ENCODE measurements at places on chromosomes 7 and 10. TPM values are rescaled to one million over a fixed set of nuclear protein-coding genes. Genes with fewer than 3 reads are reported as not detected.

DNA sequence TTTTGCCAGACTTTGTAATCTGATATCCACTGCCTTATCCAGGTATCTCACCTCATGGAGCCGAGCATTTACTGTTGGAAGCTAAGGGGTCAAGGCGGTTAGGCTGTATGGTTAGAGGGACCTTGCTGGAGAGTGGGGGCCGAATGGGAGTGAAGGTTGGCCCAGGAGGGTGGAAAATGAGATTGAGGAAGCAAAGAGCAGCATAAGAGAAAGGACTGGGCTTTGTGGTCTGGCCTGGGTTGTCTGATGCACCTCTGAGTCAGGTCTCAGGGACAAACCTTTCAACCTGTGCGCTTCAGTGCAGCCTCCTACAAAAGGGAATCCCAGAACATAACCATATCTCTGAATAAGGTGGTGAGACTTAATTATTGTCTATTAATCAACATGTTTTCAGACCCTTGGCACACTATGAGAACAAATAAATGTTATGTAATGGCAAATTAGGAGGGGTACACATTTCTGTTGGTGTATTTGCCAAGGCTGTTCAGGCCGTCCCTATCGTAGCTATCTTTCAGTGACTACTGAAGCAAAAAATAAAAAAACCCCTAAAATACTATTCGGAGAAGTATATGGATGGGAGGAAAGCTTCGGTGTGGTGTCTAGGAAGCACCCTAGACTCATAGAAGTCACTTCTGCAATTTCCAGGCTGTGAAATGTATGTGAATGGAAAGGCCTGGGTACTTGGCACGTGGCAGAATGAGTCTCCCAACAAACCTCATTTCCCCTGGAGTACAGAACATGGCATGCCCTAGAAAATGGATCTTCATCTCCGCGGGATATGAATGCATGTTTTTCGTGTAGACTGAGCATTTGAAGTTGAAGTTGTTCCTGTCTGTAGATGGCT is 4.3 kb downstream of the CAMK1D start:
- H3K4me3 ChIP-seq = no peak overlapping the region
- no peaks in the 10 kb centered on the region for H3K27me3 ChIP-seq
- no peak for DNase-seq
- no peaks in the 10 kb centered on the region for H3K36me3 ChIP-seq

GRCh38 chr7:143924851-143925250 is 10.2 kb upstream of the OR2F2 start:
- DNase-seq = no peak
- H3K27ac ChIP-seq = no peak overlapping the region
- no peaks in the 10 kb centered on the region for H3K36me3 ChIP-seq

- no peak overlapping the region for H3K27ac ChIP-seq
- H3K4me3 ChIP-seq = no peak overlapping the region
- H3K36me3 ChIP-seq = no peaks in the 10 kb centered on the region
- DNase-seq = no peak
- no peaks in the 10 kb centered on the region for H3K27me3 ChIP-seq
- H3K4me1 ChIP-seq = no peaks in the 10 kb centered on the region
Observed at GRCh38 chr10:38605153-38605661, 511.1 kb downstream of the ZNF37A start.

DNA sequence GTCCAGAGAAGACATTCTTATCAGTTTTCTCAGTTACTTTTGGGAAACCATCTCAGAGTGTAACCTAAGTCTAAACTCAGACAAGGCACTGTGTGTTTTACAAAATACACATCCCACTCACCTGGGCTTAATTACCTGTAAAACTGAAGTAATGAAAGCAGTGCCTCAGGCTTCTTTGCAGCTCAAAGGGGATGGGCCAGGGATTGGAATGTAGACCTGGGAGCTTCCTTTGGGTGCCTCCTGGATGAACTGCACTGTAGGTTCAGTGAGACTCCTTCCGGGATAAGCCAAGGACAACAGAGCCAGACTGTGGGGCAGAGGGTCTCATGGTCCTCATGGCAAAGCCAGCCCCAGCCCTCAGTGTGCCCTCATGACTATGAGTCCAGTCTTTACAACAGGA is 672.4 kb upstream of the GALNT17 start:
- no peak overlapping the region for H3K4me3 ChIP-seq
- no peak for DNase-seq
- peaks cover 32% of the 10 kb centered on the region for H3K27me3 ChIP-seq
- H3K27ac ChIP-seq = no peak overlapping the region
- no peaks in the 10 kb centered on the region for H3K4me1 ChIP-seq

DNA sequence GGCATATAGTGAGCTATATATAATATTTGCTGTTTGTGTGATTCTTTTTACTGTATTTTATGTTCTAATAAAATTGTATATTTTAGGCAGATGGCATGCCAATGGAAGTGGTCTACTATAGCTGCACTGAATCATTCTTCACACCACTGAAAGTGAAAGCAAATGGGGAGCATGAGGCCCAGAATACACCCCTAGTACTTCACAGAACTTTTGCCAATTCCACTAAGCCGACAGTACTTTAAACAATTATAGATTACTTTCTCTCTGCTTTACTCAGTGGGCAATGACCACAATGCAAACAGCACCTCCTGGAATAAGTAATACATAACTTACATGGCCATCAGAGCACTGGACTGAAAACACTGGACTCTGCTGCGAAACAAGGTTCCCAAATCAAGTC is 70.2 kb downstream of the ANKRD26 start:
- H3K4me3 ChIP-seq = no peak overlapping the region
- no peak overlapping the region for H3K27ac ChIP-seq
- no peaks in the 10 kb centered on the region for H3K27me3 ChIP-seq
- no peaks in the 10 kb centered on the region for H3K4me1 ChIP-seq
- no peak for DNase-seq

DNA sequence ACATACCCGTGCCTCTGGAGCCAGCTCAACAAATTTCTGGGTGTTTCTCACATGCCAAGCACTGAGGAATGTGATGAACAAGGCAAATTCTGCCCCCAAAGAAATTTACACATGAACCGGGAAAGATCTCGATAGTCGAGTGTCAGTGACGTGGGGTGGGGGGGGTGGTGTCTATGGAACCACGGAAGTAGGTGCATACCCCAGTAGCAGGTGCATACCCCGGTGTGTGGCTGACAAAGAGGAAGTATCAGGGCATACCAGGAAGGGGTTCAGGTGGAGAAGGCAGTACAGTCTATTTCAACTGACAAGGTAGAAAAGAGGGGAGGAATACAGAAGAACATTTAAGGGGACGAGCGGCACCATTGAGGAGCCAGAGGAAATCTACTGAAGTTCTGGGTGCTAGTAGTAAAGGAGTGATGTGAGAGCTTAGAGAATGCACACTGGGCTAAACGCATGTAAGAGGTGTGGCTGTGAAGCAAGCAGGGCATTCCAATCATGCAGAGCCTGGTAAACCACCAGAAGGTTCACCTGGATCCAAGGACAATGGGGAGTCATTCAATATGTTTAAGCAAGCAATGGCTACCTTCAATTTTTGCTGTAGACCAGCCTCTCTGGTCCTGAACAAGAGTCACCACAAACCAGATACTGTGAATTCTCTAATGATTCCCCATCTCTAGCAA is 6.2 kb downstream of the CCDC6 start:
- H3K36me3 ChIP-seq = peaks cover 26% of the 10 kb centered on the region
- H3K4me3 ChIP-seq = no peak overlapping the region
- H3K27ac ChIP-seq = no peak overlapping the region
- no peak for DNase-seq

DNA sequence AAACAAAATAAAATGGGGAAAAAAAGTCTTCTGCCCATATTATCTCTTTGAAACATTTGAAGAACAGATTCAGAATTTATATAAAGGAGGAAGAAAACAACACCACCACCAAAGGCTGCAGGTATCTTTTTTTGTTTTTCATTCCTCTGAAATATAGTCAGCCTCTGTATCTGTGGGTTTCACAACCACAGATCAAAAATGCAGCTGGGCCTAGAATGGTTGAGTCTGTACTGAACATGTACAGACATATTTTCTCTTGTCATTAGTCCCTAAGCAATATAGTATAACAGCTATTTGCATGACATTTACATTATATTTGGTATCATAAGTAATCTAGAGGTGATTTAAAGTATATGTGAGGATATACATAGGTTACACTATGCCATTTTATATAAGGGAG is 559.7 kb upstream of the LRRN3 start:
- H3K4me3 ChIP-seq = no peak overlapping the region
- H3K36me3 ChIP-seq = no peaks in the 10 kb centered on the region
- H3K27ac ChIP-seq = no peak overlapping the region
- H3K27me3 ChIP-seq = no peaks in the 10 kb centered on the region
- no peaks in the 10 kb centered on the region for H3K4me1 ChIP-seq

GRCh38 chr7:75534727-75535307 is 42.7 kb downstream of the SPDYE5 start:
- no peak overlapping the region for H3K4me3 ChIP-seq
- no peak for DNase-seq
- no peaks in the 10 kb centered on the region for H3K27me3 ChIP-seq
- H3K4me1 ChIP-seq = peaks cover 34% of the 10 kb centered on the region
- 0 out of 2 replicates have a peak overlapping the region, but pooled peaks have one; percentile 19 for H3K27ac ChIP-seq

DNA sequence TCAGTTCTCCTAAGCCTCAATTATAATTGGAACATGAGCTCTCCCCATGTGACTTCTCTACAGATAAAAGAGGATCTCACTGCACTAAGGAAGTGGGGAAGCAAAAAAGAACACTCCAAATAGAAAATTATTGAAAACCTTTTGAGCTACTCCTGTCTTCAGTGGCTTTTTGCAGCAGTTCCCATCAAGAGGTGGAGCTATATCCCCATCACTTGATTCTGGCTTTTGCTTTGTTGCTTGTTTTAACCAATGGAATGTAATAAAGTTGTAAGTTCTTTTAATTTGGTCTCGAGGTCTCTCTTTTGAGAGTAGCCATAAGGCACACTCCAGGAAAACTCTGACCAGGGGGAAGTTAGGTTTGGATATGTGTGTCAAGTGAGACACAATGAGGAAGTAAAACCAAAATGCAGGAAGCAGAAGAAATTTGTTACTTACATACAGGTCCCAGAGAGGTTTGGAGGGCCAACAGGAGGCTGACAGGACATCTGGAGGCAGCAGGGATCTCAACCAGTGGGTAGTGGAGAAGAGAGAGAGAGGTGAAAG is 569.4 kb downstream of the HTR7 start:
- no peak overlapping the region for H3K4me3 ChIP-seq
- no peak for DNase-seq
- no peaks in the 10 kb centered on the region for H3K27me3 ChIP-seq
- no peak overlapping the region for H3K27ac ChIP-seq
- H3K4me1 ChIP-seq = no peaks in the 10 kb centered on the region

GRCh38 chr10:43962346-43963191 is 313.9 kb upstream of the ZNF32 start:
- H3K36me3 ChIP-seq = no peaks in the 10 kb centered on the region
- H3K4me1 ChIP-seq = no peaks in the 10 kb centered on the region
- DNase-seq = no peak
- H3K4me3 ChIP-seq = no peak overlapping the region

DNA sequence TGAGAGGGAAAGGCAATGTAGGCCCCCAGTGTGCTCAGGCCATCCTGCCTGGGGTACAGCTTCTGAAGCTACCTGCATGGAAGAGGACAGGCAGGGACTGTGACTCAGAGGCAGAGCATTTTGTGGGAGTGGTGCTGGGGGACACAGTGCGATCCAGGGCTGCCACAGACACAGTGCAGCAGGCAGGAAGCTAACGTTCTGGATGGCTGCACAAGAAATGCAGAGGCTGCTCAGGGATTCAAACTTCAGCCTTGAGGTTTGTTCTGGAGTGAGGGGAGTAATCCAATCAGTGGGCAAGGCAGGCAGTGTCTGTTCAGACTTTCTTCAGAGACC is 648.0 kb upstream of the IGFBP3 start:
- 0 out of 2 replicates have a peak overlapping the region, but pooled peaks have one; percentile 5 for H3K27ac ChIP-seq
- peaks cover 30% of the 10 kb centered on the region for H3K4me1 ChIP-seq
- no peak overlapping the region for H3K4me3 ChIP-seq

BZW2 gene
- 93.7 TPM for total RNA-seq

WEE2 gene
- not detected for total RNA-seq

GBX1 gene
- not detected for total RNA-seq
